ENCODE measurements at places on chromosomes 5 and 9. TPM values are rescaled to one million over a fixed set of nuclear protein-coding genes. Genes with fewer than 3 reads are reported as not detected.

DNA sequence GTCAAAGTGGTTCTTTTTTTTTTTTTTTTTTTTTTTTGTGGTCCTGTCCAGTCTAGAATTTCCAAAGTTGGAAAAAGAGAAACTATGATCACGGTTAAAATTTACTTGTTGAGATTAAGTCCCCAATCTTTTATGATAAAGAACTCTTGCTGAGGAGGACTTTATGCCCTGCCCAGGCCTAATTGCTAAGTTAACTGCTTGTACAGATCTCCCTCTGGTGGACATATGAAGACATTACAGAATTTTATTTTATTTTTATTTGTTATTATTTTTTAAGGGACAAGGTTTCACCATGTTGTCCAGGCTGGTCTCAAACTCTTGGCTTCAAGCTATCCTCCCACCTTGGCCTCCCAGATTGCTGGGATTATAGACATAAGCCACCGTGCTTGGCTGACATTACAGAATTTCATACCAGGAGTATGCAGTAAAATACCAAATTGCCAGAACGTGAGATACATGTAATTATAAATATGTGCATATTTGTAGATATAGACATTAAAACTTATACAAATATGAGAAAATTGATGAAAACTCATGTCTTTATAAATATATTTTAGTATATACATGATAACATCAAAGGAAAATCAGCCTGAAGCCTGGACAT, 91.2 kb downstream of the RFK start:
- DNase-seq, result no peak

DNA sequence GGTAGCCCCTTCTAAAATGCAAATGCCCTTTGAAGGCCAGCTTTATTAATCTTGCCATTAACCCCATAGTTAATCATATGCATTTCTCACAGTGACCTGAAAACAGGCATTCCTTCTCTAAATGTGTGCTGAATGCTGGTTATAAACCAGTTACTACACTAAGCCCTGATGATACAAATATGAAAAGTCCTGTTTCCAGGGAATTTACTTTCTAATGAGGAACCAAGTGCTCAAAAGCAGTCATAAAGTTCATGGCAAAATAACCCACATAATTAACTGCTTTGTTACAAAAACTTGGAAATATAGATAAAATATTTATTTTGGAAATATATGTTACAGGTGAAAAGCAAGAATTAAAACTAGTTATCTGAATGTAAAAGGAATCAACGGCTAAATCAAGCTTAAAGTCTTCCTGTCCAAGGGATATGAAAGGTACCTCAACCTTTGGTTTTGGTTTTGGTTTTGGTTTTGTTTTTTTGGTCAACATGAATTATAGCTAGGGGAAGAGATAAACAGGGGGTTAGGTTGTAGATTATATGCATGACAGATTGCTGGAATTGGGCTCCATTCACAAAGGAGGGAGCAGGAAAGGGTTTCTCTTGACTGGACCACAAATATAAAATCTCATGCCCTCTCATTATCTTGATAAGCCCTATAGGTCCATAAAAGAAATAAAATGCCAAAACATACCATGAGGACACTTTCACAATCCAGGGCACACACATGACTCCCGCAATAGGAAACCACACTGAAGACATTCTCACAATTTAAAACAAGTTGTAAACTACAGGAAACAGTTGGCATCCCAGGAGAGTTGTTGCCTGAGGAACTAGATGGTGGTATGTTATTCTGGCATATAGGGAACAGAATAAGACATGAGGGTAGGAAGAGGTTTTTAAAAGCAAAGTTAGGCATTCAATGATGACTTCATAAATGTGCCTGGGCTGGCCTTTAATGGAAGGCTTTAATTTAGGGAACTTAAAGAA, 46.7 kb upstream of the MACIR start:
- DNase-seq, result no peak

DNA sequence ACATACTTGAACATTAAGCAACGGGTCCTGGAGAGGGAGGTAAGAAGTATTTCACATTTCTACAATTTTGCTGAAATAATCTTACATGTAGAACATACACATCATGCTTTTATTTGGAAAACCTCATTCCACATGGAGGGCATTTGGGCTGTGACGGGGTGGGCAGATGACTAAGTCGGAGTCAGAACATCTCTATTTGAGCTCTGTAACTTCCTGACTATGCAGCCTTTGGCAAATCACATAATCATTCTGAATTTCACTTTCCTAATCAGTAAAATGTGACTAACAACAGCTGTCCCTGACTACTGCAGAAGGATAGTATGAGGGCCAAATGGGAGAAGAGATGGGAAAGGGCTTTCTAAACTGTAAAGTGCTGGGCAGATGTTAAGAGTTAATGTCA, 17.1 kb upstream of the IL6ST start:
- no peak for DNase-seq

DNA sequence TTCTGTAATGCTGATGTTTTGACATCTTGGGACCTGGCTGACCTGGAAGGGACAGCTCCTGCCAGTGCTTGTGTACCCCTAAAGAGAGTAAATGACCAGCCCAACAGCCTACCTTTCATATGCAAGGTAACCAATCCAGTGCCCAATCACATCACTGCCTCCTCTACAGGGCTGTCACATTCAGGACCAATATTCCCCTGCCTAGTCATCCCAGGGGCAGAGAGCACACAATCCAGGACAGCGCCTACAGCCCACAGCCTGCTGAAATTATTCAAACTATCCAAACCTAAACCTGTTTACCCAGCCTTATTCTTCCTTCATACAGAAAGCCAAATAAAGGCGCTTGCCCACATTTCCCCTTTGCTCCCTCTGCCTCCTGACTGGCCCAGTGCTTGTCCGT, 284.1 kb downstream of the CTNND2 start:
- no peak for DNase-seq

DNA sequence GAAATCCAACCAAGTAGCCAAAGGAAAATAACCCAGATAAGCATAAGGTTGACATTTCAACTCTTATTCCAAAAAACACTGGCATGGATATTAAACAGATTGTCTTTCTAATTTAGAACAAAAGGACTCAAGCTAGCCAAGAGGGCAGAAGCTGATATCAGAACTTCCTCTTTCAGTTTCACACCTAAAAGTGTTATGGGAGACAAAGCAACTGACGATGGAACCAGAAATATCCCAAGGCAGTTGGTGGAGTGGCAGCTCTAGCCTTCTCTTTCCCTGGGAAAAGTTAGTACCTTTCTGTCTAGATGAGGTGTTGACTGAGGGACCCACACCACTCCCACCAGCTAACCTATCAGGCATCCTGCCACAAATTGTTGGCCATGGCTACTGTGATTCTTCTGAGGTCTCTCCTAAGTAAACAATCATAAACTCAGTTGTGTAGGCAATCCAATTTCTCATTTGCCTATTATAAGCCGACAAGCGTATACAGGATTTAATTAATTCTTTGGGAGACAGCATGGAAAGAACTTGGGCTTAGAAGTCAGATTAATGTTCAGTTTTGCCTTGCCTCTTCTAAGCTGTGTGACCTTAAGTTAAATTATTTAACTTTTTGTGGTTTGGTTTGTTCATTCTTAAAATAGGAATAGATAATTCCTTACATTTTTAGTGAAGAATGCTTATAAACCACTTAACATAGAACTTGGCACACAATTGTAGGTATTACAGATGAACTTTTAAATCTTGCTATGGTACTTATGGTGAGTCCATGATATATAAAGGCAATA, 110.9 kb upstream of the ADAMTSL1 start:
- DNase-seq, result no peak

- DNase-seq, result no peak
Measured at GRCh38 chr9:97660847-97661246, 27.2 kb downstream of the NCBP1 start.

PRRX2 gene
- not detected for total RNA-seq

PPP2R2B gene
- total RNA-seq, result 16.7 TPM

SLC6A18 gene
- total RNA-seq, result not detected

F12 gene
- total RNA-seq, result 0.35 TPM

BNC2 gene
- total RNA-seq, result not detected
